ENCODE measurements at places on chromosomes 6 and 20.

GRCh38 chr6:147179809-147180208 lies 24.4 kb upstream of the STXBP5 start:
- no peak for DNase-seq

GRCh38 chr6:98241630-98242029 lies 592.7 kb upstream of the POU3F2 start:
- DNase-seq: no peak

GRCh38 chr20:34861386-34862084 lies 11.1 kb downstream of the GGT7 start:
- DNase-seq: no peak

DNA sequence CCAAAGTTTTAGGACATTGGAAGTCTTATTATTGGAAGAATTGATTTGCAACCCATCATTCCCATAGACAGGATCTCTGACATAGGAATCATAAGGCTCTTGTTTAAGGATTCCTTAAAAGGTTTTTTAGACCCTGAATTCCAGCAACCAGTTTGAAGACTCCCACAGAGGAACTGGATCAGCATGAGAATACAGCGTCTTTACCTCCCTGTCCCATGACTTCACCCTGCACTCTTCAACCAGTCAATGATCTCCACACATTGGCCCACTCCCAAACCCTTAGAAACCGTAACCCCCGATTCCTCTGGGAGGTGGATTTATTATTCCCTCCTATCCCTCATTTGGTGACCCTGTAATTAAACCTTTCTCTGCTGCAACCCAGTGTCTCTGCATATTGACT lies 150.7 kb upstream of the PLCB4 start:
- no peak for DNase-seq

DNA sequence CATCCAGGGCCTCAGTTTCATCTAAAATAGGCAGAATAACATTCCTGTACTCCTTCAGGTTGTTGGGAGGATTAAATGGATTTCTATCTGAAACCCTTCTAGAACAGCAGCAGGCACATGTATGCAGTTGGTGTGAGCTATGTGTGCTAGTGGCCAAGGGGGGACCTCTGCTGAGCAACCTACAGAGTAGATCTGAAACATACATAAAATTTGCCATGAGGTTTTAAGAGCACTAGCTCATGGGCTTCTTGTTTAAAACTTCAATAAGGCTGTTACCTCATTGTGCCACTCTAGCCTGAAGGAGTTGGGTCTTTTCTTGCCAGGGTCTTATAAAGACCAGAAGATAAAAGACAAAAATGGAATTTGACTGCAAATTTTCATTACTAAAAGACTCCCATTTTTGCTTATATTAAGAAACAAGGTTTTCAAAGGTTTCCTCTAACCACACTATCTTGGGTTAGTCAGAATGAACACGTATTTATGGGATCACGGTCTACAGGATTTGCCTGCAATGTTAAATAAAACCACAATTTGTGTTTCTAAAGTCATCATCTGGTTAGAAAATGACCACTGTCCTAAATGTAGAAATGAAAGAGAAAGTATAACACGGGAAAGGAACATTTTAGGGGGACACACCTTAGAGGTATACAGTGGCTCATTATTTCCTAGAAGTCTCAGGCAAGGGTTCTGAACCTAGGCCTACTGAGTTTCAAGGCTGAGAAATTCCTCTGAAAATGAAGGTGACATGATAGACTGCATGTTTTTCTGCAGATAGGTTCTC lies 144.9 kb upstream of the OLIG3 start:
- no peak for DNase-seq

- DNase-seq: no peak
These were observed 29.4 kb downstream of the TFAP2B start for GRCh38 chr6:50847890-50848594.

DNA sequence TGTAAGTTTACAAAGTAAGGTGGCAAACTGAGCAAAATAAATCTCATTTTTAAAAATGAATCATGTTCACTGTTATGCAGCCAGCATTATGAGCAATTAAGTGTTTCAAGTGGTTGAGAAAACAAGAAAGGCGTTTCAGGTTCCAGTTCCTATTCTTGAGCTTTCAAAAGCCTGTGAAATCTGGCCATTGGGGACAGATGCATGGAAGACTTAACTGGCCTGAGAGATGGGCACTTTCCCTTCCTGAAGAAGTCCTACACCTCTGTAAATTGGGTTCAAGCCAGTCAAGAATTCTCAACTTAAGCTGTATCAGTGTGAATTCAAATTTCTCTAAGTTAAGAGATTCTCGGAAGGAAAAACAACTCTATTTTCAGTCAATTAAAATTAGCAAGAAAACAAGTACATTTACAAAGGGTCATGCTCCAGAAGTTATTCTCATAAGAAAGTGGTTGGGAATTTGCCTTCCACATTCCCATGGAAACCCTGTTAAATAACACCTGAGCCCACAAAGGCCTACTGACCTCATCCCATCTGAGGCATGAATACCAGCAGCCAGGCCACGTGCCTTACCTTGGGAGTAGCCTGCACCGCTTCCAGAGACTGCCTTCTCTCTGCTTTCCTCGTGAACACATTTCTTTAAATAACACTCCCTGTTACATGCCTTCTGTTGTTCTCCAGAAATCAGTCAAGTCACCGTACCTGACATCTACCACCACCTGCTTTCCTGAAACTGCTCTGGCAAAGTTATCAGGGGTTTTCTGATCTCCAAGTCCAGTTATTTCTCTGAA lies 19.4 kb downstream of the MAP3K5 start:
- DNase-seq: no peak

GRCh38 chr6:36970892-36971842 lies 14.8 kb downstream of the MTCH1 start:
- DNase-seq: no peak

GRCh38 chr6:56488281-56488680 lies 154.4 kb downstream of the DST start:
- DNase-seq: no peak

- no peak for DNase-seq
These were observed 6.6 kb upstream of the SERPINB6 start for GRCh38 chr6:2977799-2978590.

DNA sequence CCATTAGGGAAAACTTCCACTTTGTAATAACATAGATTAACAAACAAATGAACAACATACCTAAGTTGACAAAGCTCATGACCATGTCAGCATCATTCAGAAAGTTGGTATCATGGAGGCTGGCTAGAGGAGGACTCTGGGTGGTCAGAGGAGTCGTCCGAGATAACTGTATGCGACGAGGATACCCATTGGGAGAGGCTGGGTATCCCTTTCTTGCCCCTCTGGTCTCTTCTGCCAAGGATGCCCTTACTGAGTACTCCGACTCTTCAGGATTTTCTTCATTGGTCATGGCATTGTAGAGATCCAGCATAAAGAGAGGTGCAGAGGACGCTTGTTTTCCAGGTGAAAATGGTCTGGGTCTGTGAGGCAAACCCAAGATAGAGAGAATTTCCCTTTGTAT lies 1.1 kb downstream of the BMP5 start:
- DNase-seq: no peak
